HTR-8/SVneo (cell line): ENCODE measurements at places on chromosomes 4 and X.

GRCh38 chrX:15686818-15687685 lies 22.4 kb upstream of the CLTRN start:
- DNase-seq: peak; percentile 38

DNA sequence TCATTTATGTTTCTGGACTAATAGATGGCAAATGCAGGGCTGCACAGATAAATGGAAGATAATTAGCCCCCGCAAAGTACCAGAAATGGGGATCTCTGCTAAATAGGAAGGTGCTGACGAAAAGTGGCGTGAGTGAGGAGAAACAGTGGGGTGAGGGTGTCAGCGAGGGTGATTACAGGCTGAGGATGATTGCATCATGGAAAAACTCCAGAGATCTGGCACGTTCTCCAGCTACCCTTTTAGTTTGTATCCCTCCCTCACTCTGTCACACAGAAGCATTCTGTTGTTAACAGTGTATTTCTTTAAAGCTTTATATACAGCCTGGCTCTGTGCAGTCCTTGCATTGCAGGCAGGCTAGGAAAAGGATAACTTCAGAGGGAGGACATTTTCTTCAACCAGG lies 309.6 kb upstream of the DDX53 start:
- DNase-seq: no peak

GRCh38 chr4:5370286-5370685 lies 319.0 kb downstream of the STK32B start:
- no peak for DNase-seq

DNA sequence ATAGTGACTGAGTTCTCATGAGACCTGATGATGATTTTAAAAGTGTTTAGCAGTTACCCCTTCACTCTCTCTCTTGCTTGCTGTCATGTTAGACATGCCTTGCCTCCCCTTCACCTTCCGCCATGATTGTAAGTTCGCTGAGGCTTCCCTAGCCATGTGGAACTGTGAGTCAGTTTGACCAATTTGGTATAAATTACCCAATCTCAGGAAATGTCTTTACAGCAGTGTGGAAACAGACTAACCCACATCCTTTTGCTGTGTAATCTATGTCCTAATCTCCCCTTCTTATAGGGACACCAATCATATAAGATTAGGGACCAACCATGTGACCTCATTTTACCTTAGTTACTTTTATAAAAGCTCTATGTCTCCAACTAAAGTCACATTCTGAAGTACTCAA lies 677.8 kb downstream of the ADGRL3 start:
- no peak for DNase-seq

GRCh38 chr4:148445071-148445859 lies 3.1 kb upstream of the NR3C2 start:
- no peak for DNase-seq

GRCh38 chrX:9635368-9635767 lies 130.3 kb downstream of the GPR143 start:
- DNase-seq: no peak

GRCh38 chrX:155242300-155242699 lies 22.0 kb downstream of the RAB39B start:
- DNase-seq: no peak

- no peak for DNase-seq
Observed at GRCh38 chr4:169582706-169583105, 29.7 kb downstream of the NEK1 start.

DNA sequence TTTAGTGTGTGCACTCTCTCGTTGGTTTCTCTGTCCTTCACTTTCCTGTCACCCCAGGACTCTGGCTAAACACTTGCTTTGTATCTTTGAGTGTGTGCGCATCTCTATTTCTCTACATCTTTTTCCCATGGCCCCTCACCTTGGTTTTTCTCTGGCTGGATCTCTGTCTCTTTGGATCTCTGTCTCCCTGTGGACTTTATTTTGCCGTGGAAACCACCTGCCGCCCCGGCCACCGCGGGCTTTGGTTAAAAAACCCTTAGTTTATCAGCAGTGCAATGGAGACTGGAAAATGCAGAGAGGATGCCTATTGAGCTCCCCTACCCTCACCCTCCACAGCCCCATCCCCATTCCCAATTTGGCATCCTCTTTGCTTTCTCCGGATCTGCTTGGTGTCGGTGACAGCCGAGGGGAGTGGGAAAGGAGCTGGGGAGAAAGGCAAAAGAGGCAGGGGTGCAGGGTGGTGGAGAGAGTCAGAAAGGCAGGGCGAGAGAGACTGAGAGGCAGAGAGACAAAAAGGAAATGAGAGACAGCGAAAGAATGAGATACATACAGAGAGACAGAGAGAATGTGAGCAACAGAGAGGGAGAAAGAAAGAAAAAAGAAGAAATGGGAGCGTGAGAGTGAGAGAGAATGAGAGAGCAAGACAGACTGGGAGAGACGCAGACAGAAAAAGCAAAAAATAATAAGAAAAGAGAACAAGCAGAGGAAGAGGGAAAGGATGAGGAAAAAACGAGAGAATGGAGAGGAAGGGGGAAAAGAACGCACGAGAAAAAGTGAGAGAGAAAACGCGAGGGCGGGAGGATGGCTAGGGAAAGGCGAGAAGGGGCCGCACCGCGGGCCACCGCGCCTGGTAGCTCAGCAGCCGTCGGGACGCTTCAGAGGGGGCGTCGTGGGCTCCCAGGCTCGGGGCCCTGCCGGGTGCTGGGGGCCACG lies 688 bp downstream of the GPR101 start:
- DNase-seq: no peak

DNA sequence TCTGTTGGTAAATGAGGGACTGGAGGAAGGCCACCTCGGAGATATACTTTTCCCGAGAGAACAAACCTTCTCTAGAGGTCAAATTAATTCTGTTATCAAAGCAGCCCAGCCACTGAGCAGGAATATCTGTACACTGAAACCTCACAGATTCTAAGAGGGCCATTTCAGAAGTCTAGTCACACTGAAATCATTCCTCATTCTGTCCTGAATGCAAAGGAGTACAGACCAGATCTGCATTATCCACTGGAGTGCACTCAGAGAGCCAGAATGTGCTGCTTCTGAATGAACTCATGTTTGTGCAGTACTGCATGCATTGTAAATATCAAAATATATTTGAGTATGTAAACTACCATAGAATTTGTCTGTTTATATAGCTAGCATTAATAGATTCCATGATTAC lies 278.3 kb upstream of the FSTL5 start:
- no peak for DNase-seq

DNA sequence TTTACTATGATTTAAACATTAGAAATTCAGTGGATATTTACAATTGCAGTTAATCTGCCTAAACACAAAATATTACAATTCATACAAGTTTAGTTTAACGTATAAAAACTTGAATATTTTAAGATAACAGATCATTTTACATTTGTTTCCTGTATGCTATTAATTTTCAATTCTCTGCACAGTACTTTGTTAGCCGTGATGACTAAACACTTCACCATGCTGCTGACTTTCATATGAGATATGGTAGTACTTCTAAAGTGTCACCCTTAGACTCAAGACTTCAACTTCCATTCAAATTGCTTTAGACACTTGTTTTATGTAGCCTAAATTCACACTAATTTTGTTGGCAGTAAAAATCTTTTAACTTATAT lies 1646.4 kb upstream of the ADGRL3 start:
- peak; percentile 8 for DNase-seq

- DNase-seq: no peak
Observed at GRCh38 chr4:114062499-114062898, 83.1 kb upstream of the ARSJ start.

- DNase-seq: no peak
Observed at GRCh38 chrX:6226596-6227452, 1.8 kb downstream of the NLGN4X start.

DNA sequence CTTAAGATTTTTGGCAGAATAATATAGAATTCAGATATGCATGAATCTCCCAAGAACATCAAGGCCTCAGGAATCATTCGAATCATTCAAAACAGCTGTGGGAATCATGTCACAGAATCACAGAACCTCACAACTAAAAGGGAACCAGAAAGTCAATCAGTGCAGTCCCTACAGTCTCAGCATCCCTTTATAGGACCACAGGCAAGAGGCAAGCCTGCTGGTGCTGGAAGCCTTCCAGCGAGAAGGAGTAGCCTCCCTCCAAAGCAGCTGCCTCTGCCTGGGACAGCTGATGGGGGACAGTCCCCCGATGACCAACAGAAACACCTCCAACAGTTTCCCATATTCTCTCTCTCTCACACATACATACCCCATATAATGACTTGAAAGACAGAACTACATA lies 20.7 kb downstream of the QDPR start:
- no peak for DNase-seq

DNA sequence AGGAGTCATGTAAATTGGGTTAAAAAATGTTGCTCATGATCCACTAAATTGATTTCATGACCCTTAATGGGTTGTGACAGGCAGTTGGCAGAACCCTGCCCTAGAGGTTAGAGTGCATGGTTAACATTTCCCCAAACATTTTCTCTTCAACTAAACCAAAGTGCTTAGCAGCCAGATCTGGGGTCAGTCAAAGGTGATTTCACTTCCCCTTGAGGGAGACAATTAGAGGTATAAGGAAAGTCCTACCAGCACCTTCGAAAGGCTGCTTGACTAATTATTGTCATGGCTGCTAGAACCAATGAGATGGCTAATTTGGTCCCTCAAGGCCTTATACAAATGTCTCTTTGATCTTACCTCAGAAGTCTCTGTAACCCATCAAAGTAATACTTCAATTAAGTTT lies 30.9 kb upstream of the INTS6L start:
- no peak for DNase-seq

DNA sequence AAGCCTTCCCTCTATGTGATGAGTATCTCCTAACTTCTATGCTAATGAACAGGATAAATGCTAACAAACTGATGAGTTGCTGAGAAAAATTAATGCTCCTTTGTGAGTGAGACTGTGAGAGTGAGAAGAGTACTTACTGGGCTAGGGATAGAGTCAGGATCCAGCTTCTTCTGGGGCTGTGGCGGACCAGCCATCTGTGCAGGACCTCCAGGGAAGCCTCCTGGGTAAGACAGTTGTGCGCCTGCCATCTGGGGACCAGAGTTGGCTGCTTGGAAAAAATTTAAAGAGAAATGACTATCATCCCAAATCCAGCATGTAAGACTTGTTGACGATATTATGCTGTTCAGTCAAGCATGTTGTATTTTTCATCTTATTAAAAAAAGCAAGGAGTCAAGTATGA lies 21.0 kb downstream of the SEC24D start:
- no peak for DNase-seq

DNA sequence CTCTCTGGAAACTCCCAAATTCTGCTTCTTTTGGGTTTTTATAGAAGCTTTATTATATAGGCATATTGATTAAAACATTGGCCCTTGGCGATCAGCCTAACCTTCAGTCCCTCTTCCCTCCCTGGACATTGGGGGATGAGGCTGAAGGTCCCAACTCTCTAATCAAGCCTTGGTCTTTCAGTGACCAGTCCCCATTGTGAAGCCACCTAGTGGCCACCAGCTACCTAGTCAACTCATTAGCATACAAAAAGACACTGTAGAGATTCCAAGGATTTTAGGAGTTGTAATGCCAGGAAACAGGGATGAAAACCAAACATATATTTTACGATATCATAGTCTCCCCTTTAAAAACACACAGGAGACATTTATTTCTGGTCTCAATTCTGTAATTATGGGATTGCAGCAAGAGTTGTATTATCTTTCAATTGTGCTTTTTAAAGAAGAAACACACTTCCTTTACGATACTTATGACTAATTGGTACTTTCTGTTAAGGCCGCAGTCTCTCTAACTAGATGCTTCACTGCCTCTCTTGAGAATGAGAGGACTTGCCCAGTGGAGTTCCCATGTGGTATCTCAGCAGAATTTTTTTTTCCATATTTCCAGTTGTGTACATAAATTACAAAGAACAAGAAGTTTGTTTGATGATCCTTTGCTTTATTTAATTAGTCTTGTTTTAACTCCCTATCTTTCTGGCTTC lies 58.2 kb downstream of the WDR17 start:
- DNase-seq: peak; percentile 10

GRCh38 chr4:47686294-47686872 lies 151.5 kb downstream of the CORIN start:
- peak; percentile 32 for DNase-seq

DNA sequence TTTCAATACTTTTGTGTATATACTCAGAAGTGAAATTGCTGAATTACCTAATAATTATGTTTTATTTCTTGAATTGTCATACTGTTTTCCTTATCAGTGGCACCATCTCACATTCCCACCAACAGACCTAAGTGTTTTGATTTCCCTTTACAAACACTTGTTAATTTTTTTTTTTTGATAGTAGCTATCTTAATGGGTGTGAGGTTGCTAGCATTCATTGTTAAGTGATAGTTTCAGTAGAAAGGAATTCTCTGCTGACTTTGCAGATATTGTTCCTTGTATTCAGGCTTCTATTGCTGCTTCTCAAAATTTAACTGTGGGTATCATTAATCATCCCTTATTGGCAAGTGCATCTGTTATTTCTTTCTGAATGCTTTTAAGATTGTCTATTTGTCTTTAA lies 927.5 kb upstream of the SLIT2 start:
- DNase-seq: no peak

GRCh38 chr4:52982255-52982945 lies 120.3 kb downstream of the RASL11B start:
- DNase-seq: peak; percentile 14

DNA sequence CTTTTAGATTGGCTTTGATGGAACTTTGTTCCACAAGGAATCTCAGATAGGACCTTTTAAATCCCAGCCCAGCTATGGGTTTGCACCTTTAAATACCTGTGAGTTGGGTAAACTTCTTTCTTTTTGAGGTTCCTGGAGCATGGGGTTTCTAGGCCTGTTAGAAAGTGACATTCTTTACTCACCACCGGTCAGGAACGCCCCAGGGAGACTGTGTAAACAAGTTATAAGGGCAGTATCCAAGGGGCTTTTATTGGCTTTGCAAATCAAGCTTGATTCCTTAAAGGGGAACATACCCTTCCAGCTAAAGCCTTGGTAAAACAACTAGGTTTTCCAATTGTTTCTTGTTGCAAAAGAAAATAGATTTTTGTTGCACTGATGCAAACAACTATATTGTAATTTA lies 93.4 kb downstream of the TENT5D start:
- DNase-seq: no peak

- DNase-seq: no peak
Observed at GRCh38 chr4:84632092-84632491, 49.2 kb downstream of the CDS1 start.

GRCh38 chr4:40555176-40555900 lies 74.3 kb downstream of the RBM47 start:
- DNase-seq: no peak

GRCh38 chr4:8648816-8649630 lies 56.5 kb downstream of the CPZ start:
- DNase-seq: no peak

DNA sequence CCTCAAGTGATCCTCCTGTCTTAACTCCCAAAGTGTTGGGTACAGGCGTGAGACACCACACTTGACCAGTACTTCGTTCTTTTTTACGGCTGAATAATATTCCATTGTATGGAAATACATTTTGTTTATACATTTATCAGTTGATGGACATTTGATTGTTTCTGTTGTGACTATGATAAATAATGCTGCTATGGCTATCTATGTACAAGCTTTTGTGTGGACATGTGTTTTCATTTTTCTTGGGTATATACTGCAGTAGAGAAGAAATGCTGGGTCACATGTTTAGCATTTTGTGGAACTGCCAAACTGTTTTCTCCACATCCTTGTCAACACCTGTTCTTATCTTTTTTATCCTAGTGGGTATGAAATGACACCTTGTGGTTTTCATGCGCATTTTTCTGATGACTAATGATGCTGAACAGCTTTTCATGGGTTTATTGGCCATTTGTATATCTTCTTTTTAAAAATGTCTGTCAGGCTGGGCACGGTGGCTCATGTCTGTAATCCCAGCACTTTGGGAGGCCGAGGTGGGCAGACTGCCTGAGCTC lies 37.3 kb downstream of the SAT1 start:
- DNase-seq: peak; percentile 29
